ENCODE measurements at places on chromosomes 4 and X. TPM values are rescaled to one million over a fixed set of nuclear protein-coding genes. Genes with fewer than 3 reads are reported as not detected.

DNA sequence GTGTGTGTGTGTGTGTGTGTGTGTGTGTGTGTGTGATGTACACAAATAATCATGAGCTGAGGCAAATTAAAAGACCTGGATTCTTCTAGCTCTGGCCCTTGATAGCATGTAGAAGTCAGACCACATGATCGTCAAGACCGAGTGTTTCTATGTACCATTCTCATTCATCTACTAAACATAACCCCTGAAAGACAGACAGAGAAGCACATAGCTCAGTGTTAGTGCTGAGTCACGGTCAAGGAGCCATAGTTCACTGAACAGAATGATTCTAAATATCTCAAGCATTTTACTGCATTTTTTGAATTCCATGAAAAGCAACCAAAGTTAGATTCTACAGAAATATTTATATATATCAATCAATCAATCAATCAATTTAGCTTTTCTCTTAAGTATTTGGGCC, 412.3 kb upstream of the CXorf51A start:
- no peak for DNase-seq
- H3K4me1 ChIP-seq, result no peaks in the 10 kb centered on the region
- no peak overlapping the region for H3K27ac ChIP-seq
- H3K4me3 ChIP-seq, result no peak overlapping the region

The SPIN3 gene
- 9.4 TPM for total RNA-seq

The DGKK gene
- total RNA-seq, result not detected

DNA sequence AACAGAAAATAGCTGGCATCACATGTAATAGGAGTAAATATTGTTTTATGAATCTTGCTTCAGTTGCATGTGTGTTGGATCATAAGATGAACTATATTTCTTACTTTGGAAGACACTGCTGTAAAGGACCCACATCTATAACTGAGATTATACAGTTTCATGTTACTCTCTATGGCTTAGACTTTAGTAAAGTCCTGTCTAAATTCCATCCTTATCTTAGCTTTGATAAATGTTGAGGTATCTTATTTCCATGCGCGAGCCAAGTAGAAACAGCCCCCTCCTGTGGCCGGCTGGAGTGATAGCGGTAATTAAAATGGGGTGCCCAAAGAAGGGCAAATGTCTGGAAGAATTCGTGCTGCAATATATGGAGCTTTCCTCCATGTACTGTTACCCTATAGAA, 43.0 kb downstream of the CCDC158 start:
- H3K27me3 ChIP-seq, result peaks cover 10% of the 10 kb centered on the region
- no peak overlapping the region for H3K27ac ChIP-seq
- H3K36me3 ChIP-seq, result no peaks in the 10 kb centered on the region
- H3K4me1 ChIP-seq, result no peaks in the 10 kb centered on the region

DNA sequence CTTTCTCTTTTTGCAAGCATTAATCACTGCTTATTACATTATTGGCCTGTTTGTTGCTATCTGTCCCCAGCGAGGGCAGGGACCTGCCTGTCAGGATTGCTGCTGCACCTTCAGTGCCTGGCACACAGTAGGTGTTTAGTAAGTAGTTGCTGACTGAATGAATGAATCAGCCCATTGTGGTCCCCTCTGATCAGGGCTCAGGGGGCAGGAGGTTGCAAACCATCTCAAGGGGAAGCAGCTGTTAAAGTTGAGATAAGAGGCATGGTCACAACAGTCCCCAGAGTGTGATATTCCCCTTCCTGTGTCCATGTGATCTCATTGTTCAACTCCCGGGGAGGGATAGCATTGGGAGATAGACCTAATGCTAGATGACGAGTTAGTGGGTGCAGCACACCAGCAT, 85.4 kb downstream of the WFS1 start:
- H3K4me1 ChIP-seq, result no peaks in the 10 kb centered on the region
- no peak overlapping the region for H3K27ac ChIP-seq
- no peaks in the 10 kb centered on the region for H3K36me3 ChIP-seq
- H3K4me3 ChIP-seq, result no peak overlapping the region

The MAEA gene
- 68.1 TPM for total RNA-seq

DNA sequence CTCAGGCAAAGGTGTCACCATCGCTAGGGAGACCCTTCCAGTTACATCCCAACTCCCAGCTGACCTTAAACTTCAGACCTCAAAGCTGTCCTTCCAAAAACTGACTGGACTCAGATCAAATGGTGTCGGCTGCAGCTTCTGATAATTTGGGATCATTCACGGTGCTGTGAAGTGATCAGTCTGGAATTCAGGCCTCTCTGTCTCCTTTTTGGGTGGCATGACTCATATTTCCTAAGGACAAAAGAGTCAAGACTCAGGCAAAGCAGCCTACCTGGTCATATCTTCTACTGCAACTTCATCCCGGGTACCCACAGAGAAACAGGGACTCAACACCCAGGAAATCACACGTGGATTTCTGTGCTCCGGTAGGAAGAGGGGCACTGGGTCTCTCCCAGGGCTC, 87.6 kb downstream of the SORCS2 start:
- no peak for DNase-seq
- H3K36me3 ChIP-seq, result no peaks in the 10 kb centered on the region
- no peaks in the 10 kb centered on the region for H3K27me3 ChIP-seq

GRCh38 chr4:7753931-7754465, 185.7 kb downstream of the AFAP1 start:
- H3K36me3 ChIP-seq, result no peaks in the 10 kb centered on the region
- H3K27me3 ChIP-seq, result no peaks in the 10 kb centered on the region
- H3K4me1 ChIP-seq, result peaks cover 46% of the 10 kb centered on the region
- H3K27ac ChIP-seq, result no peak overlapping the region
- no peak overlapping the region for H3K4me3 ChIP-seq

GRCh38 chr4:155450676-155451075, 73.9 kb upstream of the MAP9 start:
- H3K27me3 ChIP-seq, result no peaks in the 10 kb centered on the region
- H3K36me3 ChIP-seq, result no peaks in the 10 kb centered on the region
- H3K4me1 ChIP-seq, result no peaks in the 10 kb centered on the region
- H3K4me3 ChIP-seq, result no peak overlapping the region
- H3K27ac ChIP-seq, result no peak overlapping the region

DNA sequence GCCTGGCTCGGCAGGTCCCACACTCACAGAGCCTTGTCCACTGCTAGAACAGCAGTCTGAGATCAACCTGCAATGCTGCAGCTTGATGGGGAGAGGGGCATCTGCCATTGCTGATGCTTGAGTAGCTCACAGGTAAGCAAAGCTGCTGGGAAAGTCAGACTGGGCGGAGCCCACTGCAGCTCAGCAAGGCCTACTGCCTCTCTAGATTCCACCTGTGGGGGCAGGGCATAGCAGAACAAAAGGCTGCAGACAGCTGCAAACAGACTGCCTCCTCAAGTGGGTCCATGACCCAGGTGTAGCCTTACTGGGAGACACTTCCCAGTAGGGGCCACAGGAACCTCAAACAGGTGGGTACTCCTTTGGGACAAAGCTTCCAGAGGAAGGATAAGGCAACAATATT, 110.6 kb upstream of the ADAMTS3 start:
- no peaks in the 10 kb centered on the region for H3K36me3 ChIP-seq
- DNase-seq, result no peak
- H3K4me3 ChIP-seq, result no peak overlapping the region
- H3K27ac ChIP-seq, result no peak overlapping the region
- H3K27me3 ChIP-seq, result no peaks in the 10 kb centered on the region

The EDA gene
- total RNA-seq, result 1.6 TPM

DNA sequence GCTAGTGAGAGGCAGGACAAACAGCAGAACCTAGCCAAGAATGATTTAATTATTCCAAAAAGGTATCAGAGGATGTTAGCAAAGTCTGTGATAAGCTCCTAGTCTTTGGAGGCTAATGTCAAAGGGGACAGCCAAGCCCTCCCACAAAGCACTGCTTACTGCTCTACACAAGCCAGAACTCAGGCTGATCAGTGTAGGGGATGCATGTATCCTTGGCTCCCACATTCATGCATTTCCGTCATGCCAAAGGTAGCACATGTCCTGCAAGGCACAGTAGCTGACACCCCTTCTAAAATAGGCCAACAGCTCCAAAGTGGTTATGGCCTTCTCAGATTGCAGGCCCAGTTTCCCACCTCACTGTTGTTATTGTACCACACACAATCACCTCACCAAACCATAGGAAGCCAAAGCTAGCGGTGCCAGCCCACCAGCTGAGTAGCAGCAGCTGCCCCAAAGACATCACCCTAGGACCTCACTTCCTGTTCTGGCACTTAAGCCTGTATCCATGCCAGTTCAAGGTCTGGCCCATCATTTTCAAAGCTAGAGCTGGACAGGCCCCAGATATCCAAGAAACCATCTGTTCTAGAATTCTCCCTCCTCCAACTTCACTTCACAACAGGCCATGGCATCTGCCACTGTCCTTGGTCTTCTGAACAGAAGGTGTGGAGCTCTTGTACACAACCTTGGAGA, 40.9 kb downstream of the TSPAN5 start:
- DNase-seq, result no peak
- H3K4me3 ChIP-seq, result no peak overlapping the region
- no peak overlapping the region for H3K27ac ChIP-seq
- peaks cover 6% of the 10 kb centered on the region for H3K36me3 ChIP-seq
- peaks cover 54% of the 10 kb centered on the region for H3K4me1 ChIP-seq

DNA sequence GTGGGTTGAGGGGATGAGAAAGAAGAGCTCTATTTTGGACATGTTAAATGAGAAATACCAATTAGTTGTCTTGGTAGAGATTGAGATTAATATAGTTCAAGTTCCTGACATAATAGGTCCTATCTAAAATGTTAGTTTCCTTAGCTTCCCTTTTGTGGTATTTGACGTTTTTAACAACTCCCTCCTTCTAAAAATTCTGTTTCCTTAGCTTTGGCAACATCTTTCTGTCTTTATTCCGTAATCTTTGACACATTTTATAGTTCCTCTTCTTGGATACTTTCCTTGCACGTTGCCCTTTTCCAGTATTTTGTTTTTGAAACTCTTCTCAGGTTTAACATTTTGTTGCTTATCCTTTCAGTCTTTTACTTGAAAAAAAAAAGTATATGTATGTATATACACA, 36.9 kb downstream of the LAMTOR3 start:
- peaks cover 88% of the 10 kb centered on the region for H3K4me1 ChIP-seq

GRCh38 chrX:154040307-154040756, 20.6 kb upstream of the IRAK1 start:
- H3K27ac ChIP-seq, result peak overlapping the region; percentile 52
- no peak overlapping the region for H3K4me3 ChIP-seq
- DNase-seq, result no peak
- no peaks in the 10 kb centered on the region for H3K27me3 ChIP-seq
- H3K4me1 ChIP-seq, result peaks cover 19% of the 10 kb centered on the region
- peaks cover 5% of the 10 kb centered on the region for H3K36me3 ChIP-seq

- no peak overlapping the region for H3K27ac ChIP-seq
- H3K36me3 ChIP-seq, result no peaks in the 10 kb centered on the region
- H3K27me3 ChIP-seq, result peaks cover 2% of the 10 kb centered on the region
- no peak overlapping the region for H3K4me3 ChIP-seq
Measured at GRCh38 chr4:95637043-95637600, 88.3 kb upstream of the UNC5C start.

DNA sequence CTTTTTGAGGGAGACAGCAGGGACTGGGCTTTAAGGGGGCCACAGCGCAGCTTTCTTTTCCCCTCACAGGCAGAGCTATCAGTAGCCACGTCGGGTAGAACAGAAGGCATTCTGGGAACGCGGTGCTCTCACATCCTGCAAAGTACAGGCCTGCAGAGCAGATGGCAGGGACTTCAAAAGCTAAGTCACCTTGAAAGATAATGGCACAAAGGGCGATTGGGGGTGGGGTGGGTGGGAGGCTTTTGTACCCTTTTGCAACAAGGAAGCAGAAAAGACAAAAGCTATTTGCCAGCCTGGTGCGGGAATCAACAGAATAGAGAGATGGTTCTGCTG, 93.9 kb downstream of the PHKA2 start:
- peaks cover 3% of the 10 kb centered on the region for H3K36me3 ChIP-seq
- no peak overlapping the region for H3K4me3 ChIP-seq
- peaks cover 19% of the 10 kb centered on the region for H3K4me1 ChIP-seq
- peaks cover 2% of the 10 kb centered on the region for H3K27me3 ChIP-seq
- no peak for DNase-seq
- no peak overlapping the region for H3K27ac ChIP-seq
